Nephron progenitor cell (in vitro differentiated cells): ENCODE measurements at places on chromosomes 1 and 21.

GRCh38 chr1:216643176-216643575 is 80.1 kb downstream of the ESRRG start:
- no peak for DNase-seq

DNA sequence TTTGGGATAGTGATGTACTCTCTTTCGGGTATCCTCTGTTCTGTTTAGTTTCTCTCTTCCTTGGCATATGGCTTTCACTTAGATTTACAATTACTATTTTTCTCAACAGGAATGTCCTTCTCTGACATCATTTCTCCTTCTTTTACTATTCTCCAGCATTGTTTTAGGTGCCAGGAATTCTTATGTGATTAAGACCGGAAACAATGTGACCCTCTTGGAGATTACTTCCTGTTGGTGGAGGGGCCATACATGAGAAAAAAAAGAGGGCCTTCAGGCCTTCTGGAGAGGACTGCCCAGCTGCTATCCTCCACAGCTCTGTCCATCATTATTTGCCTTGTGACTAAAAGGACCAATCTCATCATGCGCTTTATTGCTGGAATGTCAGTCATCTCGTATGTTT is 50.4 kb upstream of the ADAMTS5 start:
- DNase-seq = no peak

DNA sequence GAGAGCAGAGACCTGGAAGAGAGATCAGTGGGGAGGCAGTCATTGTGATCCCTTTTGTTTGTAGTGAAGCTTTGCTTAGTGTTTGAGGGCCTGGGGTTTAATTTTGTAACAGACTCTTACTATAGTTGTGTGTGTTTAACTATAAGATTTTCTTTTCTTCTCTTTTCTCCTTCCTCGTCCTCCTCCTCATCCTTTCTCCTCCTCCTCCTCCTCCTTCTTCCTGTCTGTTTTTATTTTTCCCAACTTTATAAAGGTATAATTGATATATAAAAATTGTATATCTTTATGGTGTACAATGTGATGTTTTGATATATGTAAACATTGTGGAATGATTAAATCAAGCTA is 71.2 kb upstream of the MACF1 start:
- DNase-seq = no peak

GRCh38 chr1:151802372-151802771 is 2.8 kb downstream of the LINGO4 start:
- DNase-seq = no peak

- DNase-seq = no peak
Observed at GRCh38 chr1:2086446-2087078, 36.4 kb downstream of the PRKCZ start.

GRCh38 chr1:37868466-37868865 is 9.1 kb upstream of the MTF1 start:
- DNase-seq = no peak

DNA sequence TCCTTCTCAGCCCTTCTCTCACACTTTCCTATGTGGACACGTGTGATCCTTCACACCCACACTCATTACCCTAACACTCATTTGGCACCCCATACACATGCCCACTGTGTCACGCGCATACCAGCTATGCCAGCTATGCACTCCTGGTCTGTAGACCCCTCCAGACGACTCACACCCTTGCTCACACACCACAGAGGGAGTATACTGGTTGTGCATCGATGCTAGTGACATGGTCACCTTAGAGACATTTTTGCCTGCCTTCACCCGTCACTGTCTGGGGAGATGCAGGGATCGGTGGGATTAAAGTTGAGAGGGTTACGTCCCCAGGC is 8.3 kb upstream of the PPM1J start:
- DNase-seq = no peak
